ENCODE measurements at places on chromosomes 4 and X.
A peak's percentile ranks its signal among the peaks of the same experiment; 100 is the strongest.

GRCh38 chr4:30950737-30951136 is 230.6 kb downstream of the PCDH7 start:
- DNase-seq, result no peak

- no peak for DNase-seq
These were observed 1.1 kb downstream of the RPS6KA6 start for GRCh38 chrX:84186603-84187532.

- DNase-seq, result no peak
These were observed 7.0 kb downstream of the TACC3 start for GRCh38 chr4:1728061-1728980.

- no peak for DNase-seq
These were observed 2.2 kb upstream of the MID2 start for GRCh38 chrX:107823456-107823855.

DNA sequence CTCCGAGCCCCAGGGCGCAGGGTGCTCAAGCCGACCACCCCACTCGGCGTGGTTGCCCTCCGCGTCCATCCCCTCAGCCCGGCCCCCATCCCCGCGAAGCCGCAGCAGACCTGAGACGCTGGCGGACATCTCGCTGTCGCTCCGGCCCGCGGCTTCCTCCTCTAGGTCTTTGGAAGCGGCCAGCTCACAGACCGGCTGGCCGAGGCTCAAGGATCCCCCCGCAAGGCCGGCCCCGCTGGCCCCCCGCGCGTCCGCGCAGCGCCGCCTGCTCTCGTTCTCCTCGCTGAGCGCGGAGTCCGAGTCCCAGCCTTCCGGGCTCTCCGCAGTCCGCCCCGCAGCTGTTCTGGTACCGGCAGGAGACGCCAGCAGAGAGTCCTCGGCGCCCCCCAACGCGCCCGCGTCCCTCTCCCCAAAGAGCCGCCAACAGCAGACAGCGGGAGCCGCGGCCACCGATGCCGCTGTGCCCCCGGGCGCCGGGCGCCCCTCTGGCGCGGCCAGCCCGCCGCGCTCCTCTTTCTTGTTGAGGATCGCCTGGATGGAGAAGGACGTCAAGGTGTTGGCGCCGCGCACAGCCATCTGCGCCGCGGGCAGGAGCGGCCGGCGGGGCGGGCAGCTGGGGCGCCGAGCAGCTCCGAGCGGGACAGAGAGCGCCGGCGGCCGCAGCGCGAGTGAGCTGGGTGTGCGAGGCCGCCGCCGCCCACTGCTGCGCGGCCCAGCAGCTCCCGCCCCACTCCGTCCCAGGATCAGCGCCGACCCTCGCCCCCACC is at the start of gene NKX3-2:
TSS of gene NKX3-2 (minus strand) at position 670 of the 767 bp plus-strand sequence. CDS start at position 576, 94 bp downstream.
- no peak for DNase-seq

- DNase-seq, result no peak
These were observed 792 bp downstream of the SLC10A4 start for GRCh38 chr4:48483777-48484493.

GRCh38 chrX:21158678-21159077 is 215.5 kb upstream of the CNKSR2 start:
- peak; percentile 63 for DNase-seq

GRCh38 chrX:55523356-55523755 is 33.7 kb upstream of the USP51 start:
- no peak for DNase-seq

DNA sequence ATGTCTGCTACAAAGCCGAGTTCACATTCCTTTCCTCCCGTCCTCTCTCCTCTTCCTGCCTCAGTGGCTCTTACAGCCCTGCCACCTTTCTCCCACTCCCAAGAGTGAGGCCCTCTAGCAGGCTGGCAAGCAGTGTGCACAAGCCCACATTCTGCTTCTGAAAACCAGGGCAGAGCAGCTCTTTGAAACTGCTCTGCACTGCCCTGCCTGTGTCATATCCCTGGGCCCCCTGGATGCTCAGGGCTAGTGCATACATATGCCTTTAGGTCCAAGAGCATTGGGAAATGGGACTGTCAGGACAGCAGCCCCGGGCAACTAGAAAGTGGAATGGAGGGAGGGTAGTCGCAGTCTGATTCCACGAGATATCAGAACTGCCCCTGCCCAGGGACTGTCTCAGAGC is 42.4 kb downstream of the CNGA2 start:
- DNase-seq, result no peak

DNA sequence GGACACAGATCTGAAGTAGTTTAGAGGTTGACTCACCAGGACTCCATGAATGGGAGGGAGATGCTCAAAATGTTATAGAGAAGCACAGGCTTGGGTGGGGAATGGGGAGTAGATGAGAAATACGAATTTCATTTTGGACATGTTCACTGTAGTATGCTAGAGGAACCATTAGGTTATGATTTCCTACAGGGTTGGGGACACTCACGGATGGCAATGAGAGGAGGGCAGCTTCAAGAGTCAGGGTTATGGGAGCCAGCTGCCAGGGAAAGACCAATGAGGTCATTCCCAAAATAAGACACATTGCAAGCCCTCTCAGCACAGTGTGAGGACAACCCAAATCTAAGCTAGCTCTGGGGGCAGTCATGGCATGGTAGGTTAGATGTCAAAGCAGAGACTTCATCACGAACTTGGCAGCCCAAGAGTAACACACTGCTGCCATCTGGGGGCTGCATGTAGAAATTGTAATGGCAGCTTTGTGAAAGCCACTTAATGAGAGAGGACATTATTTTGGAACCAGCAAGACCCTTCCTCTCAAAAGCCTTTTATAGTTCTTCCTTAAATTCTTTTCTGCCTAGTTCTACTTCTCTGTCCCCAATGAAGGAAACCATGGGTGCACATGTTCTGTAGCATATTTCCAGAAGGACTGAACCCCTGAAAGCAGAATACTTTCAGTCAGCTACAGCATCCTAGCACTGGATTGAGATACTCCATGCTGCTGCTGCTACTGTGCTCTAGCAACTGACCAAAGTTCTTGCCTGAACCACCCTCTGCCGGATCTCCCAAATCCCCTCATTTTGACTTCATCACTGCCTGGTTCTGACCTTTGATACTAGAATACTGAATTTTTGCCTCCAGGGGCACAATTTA is 16.2 kb upstream of the ZCCHC12 start:
- DNase-seq, result peak; percentile 52

DNA sequence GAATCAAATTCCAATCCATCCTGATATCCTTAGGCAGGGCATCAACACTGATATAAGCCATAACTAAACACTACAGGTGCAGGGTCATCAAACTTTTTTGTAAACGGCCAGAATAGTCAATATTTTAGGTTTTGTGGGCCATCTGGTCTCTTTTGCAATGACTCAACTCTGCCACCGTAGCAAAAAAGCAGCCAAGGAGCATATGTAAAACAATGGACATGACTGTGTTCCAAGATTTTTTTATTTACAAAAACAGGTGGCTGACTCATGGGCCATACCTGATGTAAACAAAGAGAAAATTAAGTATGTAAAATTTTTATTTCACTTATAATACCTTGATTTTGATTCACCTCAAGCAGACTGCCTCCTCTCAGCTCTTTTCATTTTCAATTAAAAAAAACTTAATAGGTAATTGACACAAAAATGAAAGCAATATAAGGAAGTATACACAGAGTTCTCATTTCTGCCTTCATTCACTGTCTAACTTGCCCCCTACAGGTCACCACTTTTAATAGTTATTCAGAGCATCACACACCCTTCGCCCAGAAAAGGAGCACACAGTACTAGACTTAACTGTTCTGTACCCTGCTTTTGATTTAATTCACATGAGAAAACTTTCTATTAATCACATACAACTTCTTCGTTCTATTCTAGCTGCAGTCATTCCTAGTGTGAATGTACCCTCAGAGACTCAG is 35.3 kb upstream of the GPM6B start:
- no peak for DNase-seq

DNA sequence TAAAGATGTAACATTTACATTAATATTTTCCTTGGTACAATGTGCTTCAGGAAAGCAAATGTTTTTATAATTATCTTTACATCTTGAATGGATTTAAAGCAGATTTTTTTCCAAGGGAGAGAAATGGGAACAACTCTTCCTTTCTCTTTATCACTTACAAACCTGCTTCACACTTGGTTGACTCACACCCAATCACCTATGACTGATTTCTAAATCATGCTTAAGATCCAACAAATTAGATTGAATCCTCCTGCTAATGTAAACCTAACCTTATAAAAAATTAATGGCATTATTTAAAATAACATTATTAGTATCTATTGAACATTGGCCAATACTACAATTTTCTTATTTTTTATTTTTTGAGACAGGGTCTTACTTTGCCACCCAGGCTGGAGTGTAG is 127.1 kb downstream of the INPP4B start:
- DNase-seq, result no peak

DNA sequence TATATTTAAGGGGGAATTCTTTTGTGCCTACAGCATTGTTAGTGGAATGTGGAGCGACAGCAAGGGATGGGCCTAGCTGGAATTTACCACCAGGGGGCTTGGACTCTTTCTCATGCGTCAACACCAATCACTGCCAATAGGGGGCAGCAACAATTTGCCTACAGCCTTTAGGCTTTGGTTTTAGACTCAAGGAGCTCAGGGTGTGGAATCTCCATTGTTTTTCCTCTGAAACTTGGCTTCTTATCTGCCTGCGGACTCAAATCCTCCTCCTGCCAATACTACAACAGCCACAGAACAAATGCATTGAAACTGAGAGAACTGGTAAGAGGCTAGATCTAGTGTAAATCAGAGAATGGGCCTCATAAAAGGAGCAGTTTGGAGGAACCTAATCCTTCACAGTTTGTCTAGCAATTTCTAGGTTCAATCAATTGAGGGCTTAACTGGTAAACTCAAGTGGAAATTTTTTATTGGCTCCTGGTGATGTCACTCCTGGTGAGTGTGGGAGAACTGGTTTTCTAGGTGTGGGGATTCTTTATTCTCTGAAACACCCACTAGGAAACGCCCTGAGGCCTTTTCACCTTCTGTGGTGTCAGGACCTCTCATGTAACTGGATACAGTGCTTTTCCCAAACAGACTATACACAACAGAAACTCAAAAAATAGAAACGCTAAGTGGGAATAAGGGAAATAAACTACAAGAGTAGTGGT is 27.9 kb upstream of the TMSB4X start:
- DNase-seq, result peak; percentile 81

DNA sequence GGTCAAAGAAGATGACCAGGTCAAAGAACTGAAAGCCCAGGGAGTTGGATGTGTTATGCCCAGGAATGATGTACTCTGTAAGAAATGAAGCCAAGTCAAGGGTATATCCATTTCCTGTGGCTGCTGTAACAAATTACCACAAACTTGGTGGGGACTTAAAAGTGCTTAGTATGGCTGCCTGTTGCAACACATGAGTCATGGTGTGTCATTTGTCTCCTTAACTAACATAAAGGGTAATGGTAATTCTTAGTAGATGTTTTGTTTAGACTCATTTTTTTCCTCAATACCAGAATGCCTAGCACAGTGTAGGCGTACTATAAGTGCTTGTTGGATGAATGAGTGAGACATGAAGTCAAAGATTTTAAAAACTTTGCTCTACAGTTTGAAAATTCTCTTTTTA is 45.7 kb downstream of the SYTL5 start:
- no peak for DNase-seq

DNA sequence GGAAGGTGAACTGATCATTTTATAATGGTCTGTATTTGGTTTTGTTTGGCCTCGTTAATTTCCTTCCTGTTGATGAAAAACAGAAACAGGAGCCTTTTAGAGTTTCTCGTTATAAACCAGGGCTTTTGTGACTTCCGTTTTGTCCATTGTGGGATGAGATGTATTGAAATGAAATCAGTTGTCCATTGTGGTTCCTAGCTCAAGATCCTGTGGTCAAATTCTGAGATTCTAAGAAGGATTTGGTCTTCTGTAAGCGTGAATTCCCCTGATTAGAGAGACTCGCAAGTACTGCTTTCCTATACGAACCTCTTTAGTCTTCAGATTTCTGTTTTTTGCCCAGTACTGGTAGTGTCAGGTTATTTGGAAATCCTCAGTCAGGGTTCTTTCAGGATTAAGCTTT is 101.7 kb downstream of the RAPGEF2 start:
- no peak for DNase-seq

DNA sequence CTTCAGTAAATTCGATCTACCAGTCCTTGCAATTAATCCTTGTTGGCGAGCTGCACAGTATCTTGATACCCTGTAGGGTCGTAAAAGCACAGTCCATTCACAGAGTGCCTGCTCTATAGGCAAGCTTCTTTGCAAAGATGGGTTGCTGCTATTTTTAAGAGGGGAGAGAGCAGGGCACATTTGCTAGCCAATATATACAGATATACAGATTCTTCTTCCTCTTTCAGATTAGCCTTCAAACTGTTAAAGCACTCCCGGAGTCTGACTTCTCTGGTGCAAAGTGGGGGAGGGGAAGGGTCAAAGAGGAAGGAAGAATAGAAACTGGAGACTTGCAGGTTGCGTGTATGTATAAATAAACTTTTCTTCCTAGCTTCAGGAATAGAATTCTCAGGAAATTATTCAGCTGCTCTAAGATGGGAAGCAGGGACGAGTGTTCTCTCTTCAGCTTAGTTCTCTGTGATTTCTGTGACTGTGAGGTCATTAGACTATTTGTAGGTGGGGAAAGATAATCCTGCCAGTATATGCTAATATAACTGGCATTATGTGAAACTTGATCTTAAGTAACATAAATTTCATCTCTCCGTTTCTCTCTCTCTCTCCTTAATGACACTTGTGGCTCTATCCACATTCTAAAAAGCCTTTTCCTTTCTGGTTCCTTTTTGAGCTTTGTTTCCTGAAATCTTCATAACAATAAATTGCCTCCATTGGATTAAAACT is at the start of gene CYSLTR1:
TSS of gene CYSLTR1 (minus strand) at position 242 of the 717 bp plus-strand sequence. CDS start 53,865 bp downstream, outside the sequence.
- DNase-seq, result no peak

- no peak for DNase-seq
These were observed 50.2 kb downstream of the RPGR start for GRCh38 chrX:38277136-38277535.

DNA sequence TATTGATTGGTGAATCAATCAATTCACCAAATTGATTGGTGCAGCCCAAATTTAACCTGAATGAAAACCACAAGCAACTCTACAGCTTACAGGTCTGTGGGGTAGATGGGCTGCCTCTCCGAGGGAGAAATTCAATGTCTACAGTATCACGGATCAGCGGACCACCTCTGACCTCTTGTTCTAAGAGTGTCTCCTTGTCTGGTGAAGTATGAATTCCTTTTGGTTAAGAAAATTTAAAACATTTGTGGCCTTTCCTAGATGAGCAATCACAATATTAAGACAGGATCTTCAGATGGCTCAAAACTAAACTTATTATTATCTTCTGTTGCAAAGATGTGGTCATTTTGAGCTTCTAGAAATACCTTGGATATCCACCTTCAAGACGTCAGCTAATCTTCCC is 153.3 kb downstream of the IL15 start:
- DNase-seq, result no peak

DNA sequence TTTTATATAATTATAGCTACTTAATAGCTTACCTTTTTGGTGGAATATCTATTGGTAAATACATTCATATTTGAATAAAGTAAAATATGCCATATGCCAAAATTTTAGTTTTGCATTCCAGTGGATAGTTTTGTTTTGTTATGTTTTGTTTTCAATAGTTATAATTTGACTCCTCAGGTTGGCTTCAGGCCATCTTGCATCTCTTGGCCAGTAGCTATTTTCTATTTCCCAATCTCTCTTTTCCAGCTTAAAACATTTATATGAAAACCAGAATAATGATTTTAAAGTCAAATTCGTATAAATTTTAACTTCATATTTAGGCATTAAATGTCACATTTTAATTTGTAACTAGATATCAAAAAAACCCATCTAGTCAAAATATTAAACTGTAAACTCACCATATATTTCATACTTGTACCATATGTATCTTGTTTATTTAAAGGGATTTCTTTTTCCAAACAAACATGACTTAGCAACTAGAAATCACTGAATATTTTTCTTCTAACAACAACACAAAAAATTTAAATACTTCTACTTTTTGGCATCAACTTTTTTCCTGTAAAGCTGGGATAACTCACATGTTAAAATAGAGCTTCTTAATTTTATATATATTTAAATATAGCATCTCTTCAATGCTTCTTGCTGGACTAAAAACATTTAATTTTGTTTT is 1209.6 kb downstream of the PCDH7 start:
- no peak for DNase-seq

All from NT2/D1 (cell line).